ENCODE measurements at places on chromosomes 2 and 18.

- no peak for DNase-seq
Observed at GRCh38 chr18:1668279-1668678, 763.6 kb downstream of the ADCYAP1 start.

GRCh38 chr2:46979571-46979979 is 64.0 kb upstream of the MCFD2 start:
- DNase-seq = no peak

DNA sequence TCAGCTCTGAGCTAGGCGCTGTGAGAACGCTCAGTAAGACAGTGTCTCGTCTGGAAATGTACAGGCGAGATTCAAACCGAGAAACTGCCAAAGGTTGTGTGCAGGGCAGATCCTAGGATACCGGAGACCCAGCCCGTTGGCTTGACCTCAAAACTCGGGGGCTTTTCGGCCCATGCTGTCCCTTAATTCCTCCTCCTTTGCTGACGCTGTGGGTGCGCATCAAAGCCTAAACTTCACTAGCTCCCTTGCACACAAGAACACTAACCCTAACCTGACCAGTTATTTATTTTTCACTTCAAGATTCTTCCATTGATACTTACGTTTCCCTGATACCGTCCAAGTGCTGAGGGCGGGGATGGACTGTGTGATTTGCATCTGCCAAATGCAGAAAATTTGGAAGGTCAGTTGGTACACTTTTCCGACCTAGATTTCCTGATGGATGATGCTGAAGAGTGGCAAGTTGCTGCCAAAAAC is 1.0 kb upstream of the AAK1 start:
- no peak for DNase-seq

DNA sequence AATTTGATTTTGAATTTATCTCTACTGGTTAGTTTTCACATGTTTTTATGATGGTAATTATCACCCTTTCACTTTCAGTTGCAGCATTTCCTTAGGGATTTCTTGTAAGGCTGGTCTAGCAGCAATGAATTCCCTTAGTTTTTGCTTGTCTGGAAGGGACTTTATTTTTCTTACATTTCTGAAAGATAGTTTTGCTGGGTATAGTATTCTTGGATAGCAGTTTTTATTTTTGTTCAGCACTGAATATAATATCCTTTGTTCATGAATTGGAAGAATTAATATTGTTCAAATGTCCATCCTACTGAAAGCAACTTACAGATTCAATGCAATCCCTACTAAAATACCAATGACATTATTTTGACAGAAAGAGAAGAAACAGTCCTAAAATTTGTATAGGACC is 30.2 kb downstream of the IL1RL2 start:
- DNase-seq = no peak

DNA sequence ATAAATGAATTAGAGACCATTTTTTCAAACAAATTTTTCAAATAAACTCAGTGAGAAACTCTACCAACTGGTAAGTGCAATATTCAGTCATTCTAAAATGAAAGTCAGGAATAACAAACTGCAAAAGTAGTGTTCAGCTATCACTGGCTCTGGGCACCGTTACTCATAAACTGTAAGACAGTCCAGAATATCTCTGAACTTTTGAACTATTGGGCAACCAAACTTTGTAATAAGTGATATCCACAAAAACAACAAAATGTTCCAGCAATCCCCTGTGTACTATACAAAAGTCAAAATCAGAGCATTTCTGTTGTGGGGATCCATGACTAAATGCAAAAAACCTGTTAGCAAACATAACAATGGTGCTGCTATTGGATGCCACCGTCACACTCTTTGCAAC is 56.3 kb downstream of the SLC25A12 start:
- DNase-seq = peak; percentile 18

GRCh38 chr2:198697794-198698193 is 759.9 kb downstream of the SATB2 start:
- DNase-seq = no peak

GRCh38 chr18:37314534-37314933 is 251.1 kb downstream of the CELF4 start:
- no peak for DNase-seq

DNA sequence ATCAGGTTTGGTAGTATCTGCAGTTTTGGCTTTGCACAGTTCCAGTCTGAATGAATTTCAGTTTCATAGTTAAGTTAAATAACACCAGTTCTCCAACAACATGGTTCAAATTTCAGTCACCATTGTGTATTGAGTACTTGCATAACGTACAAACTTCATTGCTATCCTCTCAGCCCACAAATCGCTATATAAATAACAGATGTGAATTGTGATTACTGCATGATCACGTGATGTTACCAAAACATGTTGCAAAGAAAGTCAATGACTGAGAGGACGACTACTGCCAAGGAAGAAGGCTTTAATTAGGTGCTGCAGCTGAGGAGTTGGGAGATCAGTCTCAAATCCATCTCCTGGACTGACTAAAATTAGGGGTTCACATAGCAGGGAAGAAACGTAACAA is 48.2 kb downstream of the COL4A4 start:
- no peak for DNase-seq

GRCh38 chr2:203476881-203477280 is 58.2 kb downstream of the RAPH1 start:
- no peak for DNase-seq

DNA sequence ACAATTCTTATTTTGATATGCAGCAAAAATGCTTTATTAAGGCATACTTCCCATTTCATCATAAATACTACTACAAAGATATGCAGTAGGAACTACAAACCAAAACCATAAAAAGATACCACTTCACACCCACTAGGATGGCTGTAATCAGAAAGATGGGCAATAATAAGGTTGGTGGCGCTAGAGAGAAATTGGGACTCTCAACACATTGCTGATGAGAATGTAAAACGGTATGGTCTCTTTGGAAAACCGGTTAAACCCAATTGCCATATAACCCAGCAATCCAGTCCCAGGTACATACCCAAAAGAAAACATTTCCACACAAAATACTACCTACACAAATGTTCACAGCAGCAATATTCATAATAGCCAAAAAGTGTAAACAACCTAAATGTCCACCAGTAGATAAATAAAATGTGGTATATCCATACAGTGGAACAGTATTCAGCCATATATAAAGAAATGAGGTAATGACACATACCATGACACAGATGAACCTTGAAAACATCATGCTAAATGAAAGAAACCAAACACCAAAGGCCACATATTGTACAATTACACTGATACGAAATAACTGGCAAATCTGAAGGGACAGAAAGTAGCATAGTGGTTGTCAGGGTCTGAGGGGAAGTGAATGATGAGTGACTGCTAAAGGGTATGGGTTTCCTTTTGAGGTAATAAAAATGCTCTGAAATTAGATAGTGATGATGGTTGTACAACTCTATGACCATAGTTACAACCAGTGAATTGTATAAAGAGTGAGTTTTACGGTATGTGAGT is 12.7 kb downstream of the SP3 start:
- no peak for DNase-seq

DNA sequence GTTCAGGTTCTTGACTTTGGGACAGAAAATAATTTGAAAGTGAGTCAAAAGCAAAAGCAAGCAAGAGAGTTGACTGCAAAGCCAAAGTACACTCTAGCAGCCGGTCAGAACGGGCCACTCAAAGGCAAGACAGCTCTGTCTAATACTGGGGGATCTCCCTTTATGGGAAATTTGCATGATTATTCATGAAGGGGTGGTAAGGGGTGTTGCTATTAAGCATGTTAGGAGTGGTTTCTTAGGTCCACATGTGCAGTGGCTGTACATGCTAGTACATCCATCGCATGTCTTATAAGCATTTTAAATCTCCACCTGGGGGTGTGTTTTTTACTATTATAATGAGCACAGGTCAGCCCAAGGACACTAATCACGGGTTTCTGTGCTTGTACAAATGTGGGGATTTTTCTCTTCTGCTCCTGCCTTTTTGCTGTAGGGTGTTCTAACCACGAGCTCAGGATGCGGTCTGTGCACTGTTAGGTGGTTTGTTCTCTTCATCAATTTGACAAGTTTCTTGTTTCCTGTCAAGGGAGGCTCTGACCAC is 60.2 kb upstream of the SPP2 start:
- DNase-seq = no peak

DNA sequence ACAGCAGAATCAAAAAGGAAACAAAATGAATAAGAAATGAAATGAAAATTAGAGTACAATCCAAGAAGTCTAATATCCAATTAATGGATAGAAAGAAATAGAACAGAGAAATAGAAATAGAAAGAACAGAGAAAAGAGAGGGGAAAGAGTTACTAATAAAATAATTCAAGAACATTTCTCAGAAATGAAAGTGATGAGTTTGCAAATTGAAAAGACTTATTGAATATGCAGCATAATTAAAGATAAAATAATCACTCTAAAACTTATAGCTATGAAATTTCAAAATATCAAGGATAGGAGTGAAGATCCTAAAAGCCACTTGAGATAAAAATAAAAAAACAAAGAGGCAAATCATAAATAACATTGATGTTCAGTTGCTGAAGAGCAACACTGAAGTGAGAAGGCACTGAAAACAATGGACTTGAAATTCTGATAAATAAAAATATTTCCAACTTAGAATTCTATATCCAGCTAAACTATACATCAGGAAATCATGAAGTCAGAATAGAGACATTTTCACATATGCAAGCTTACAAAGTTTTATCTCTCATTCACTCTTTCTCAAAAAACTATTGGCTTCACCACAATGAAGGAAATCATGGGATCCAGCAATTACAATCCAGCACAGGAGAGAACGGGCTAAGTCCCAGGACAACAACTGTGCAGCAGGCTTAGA is 155.9 kb upstream of the SPATS2L start:
- DNase-seq = no peak

DNA sequence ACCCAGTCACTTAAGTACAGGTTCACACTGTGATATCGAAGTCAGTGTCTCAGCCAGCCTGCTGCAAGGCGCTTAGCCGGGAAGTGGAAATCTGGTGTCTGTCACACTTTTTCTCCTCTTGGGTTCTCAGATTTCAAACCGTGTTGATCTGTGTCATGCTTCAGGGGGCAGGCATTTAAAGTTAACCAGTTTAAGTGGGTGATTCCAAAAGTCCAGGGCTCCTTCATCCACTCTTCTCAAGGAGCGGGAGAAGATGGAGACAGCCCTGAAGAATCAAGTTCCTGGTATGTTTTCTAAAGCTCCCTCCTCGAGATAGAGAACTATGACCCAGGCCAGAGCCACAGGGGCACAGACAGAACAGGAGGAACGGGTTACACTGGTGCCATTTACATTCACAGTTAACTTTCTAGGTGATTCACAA is 331.7 kb downstream of the GBX2 start:
- no peak for DNase-seq

- no peak for DNase-seq
Observed at GRCh38 chr2:74566076-74566753, 11.7 kb downstream of the DOK1 start.

- no peak for DNase-seq
Observed at GRCh38 chr2:124039032-124039431, 13.9 kb downstream of the CNTNAP5 start.

- no peak for DNase-seq
Observed at GRCh38 chr2:73730810-73731209, 6.3 kb downstream of the TPRKB start.

DNA sequence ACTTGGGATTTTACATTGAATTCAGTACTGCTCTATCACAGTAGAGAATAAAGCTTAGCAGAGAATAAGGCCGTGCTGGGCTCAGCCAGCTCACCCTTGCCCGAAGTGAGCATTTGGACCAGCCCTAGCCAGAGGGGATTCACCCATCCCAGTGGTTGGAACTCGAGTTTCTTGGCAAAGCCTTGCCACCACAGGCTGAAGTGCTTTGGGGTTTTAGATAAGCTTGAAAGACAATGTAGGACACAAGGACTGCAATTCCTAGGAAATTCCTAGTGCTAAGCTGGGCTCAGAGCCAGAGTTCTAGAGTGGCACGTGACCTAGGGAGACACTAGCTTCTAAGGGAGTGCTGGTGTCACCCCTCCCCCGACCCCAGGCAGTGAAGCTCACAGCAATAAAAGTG is 28.0 kb downstream of the SERPINB11 start:
- no peak for DNase-seq

DNA sequence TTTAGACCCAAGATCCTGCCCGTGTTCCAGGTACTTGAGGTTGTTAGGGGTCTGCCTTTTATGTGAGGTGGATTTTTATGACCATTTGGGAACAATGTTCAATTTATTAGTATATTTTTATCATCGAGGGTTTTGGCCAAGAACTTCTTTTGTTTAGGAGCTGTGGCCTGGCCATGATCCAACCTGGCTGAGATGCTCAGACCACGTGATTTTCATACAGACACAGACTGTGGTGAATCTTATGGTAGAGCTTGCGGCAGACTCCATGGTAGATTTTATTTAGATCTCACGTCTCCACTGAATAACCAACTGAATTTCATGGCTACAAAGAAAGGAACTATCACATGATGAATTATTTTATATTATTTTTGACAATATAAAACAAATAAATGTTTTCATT is 405.5 kb upstream of the VWC2L start:
- no peak for DNase-seq

DNA sequence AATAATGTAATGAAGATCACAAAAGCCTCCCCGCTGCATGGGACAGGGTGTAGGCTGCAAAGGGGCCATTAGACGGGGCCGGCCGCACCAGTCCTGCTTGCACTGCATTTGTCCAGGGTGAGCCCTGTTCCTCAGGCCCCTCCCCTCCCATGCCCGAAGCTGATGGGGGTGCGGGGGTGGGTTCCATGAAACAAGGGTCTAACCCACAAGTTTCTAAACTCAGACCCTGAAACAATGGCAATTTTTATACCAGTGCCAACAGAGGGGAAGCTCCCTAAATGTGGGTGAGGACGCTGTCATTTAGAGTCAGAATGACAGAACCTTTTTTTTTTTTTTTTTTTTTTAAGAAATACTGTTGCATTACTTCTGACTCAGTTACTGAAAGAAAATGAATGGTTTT is 39.7 kb downstream of the HS6ST1 start:
- no peak for DNase-seq

GRCh38 chr2:16615687-16616615 is 49.7 kb downstream of the CYRIA start:
- DNase-seq = no peak

- no peak for DNase-seq
Observed at GRCh38 chr18:68676913-68677312, 38.0 kb downstream of the TMX3 start.

- DNase-seq = no peak
Observed at GRCh38 chr2:68303033-68303901, 16.5 kb downstream of the CNRIP1 start.

DNA sequence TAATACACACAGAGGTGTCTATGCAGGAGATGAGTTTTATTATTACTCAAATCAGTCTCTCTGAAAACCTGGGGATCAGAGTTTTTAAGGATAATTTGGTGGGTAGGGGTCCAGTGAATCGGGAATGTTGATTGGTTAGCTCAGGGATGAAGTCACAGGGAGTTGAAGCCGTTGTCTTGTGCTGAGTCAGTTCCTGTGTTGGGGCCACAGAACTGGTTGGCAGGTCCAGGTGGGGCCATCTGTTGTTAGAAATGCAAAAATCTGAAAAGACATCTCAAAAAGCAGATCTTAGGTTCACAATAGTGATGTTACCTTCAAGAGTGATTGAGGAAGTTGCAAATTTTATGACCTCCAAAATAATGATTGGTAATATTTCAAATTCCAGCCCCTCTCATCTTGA is 86.9 kb downstream of the VSNL1 start:
- DNase-seq = no peak

Measured in AG08396 (cell line).